Mesothelial cell of epicardium (in vitro differentiated cells): ENCODE measurements at places on chromosomes 5 and 9.
A peak's percentile ranks its signal among the peaks of the same experiment; 100 is the strongest.

DNA sequence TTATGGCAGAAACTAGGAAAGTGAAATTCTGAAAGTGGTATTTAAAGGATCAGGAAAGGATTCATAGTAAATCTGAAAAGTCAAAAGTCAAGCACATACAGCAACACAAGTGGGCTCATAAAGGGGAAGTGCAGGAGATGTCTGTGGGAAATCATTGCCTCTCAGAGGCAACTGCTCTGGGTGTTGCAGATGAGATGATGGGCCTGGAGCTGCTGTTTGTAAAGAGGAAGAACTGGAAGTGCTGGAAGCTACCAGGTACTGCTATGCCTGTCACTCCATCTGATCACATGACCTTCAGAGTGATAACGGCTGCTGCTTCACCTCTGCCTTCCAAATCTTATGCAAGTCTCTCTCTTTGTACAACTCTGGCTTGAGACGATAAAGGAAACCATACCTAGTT is 55.9 kb downstream of the ADRB2 start:
- DNase-seq = no peak

DNA sequence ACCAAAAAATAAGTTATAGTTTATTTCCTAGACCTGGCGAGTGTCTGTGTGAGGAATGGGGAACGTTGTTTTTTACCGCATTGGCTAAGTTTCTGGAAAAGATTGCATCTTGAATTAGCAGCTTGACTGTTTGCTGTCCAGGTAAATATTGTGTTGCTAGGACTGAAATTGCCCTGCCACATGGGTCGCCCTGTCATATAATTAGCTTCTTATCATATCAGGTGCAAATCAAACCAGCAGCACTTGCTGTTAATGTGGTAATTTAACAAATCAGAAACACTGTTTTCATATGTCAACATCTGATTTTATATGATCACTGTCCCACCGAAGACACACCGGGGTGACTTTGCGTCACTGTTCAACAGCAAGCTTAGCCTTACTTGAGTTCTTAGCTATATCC is 63.7 kb upstream of the ZNF622 start:
- no peak for DNase-seq

DNA sequence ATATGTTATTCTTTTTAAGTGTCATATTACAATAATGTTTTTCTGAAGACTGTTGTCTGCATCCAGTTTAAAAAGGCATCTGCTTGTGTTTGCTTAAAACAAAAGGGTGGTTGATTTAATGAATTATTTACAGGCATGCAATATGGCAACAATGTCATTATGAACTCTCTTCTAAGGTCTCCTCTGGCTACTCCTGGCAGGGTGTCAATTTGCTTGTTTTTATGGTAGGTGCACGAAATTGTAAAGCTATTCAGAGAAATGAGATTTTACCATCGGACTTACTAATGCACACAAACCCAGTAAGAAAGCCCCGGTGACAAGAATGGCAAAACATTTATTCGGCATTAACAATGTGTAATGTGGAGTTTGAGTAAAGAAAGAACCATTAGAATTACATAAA is 539.8 kb upstream of the ZNF608 start:
- no peak for DNase-seq

DNA sequence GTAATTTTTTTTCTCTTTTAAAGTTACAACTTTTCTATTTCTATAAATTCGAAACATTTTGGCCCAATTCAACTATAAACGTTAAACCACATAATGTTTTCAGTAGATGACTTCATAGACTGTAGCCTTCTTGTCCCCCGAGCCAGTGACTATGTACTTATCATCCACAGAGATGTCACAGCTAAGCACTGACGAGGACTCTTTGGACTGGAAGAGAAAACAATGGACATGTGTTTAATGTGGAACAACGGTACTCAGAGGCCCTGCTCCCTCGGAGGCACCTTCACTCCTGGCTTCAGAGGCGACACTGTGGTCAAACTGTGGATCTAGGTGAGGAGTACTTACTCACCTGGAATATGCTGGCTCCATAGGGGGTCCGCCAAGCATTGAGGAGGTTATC is 105.2 kb downstream of the TLE1 start:
- no peak for DNase-seq

DNA sequence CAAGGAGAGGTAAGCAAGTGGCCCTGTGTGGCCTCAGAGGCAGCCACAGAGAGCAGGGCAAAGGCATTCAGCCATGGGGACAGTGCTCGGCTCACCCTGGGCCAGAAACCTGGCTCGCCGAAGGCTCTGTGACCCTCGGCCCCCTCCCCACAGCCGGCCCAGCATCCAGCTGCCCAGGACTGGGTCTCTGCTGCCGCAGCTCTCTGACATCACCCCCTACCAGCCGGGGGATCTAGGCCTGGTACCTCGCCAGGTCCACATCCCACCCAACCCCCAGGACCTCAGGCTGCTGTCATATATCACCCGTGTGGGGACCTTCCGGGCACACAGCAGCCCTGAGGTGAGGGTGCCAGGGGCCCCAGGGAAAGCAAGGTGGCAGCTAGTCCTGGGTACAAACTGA is 2.6 kb downstream of the PTRH1 start:
- DNase-seq = no peak

GRCh38 chr5:34675857-34676256 is 19.7 kb downstream of the RAI14 start:
- no peak for DNase-seq

GRCh38 chr9:7083192-7083591 is 325.4 kb downstream of the KDM4C start:
- DNase-seq = no peak

DNA sequence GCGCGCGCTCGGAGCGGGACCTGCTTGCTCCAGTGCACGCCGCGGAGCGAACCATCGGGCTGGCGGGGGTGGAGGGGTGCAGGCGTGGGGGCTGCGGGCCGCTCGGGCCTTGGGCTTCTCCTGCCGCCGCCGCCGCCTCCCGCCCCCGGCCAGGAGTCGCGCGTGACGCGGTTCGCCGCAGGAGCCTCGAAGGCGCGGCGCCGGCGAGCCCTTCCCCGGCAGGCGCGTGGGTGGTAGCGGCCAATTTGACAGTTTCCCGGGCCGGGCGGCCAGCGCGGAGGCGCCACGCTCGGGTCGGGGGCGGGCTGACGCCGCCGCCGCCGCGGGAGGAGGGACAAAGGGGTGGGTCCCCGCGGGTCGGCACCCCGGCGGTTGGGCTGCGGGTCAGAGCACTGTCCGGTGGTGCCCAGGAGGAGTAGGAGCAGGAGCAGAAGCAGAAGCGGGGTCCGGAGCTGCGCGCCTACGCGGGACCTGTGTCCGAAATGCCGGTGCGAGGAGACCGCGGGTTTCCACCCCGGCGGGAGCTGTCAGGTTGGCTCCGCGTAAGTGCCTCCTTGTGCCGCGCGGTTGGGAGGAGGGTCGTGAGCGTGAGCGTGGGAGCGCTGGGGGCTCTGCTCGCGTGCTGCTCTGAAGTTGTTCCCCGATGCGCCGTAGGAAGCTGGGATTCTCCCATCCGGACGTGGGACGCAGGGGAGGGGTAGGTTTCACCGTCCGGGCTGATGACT is at the start of gene TJP2:
TJP2 (plus strand) TSS at position 387 of the 725 bp plus-strand sequence; CDS start at position 483, 96 bp downstream.
- DNase-seq = peak; percentile 42

DNA sequence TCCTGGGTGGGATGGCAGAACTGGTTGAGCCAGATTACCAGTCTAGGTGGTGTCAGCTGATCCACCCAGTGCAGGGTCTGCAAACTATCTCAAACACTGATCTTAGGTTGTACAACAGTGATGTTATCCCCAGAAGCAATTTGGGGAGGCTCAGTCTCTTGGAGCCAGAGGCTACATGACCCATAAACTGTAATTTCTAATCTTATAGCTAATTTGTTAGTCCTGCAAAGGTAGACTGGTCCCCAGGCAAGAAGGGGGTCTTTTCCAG is 5.3 kb upstream of the ZNF366 start:
- no peak for DNase-seq
